ENCODE measurements at places on chromosomes 12 and 14. TPM values are rescaled to one million over a fixed set of nuclear protein-coding genes. Genes with fewer than 3 reads are reported as not detected.
A peak's percentile ranks its signal among the peaks of the same experiment; 100 is the strongest.

Gene CRIP1
- total RNA-seq = 246 TPM

Gene GON7
- 7.6 TPM for total RNA-seq

Gene ADAMTS20
- not detected for total RNA-seq

Gene ASB2
- total RNA-seq = 22.1 TPM

Gene SRP54
- total RNA-seq = 20.2 TPM

Gene CLEC4D
- not detected for total RNA-seq

Gene FITM1
- total RNA-seq = not detected

Gene EIF2S3B
- total RNA-seq = not detected

Gene ZDHHC22
- total RNA-seq = 0.14 TPM

DNA sequence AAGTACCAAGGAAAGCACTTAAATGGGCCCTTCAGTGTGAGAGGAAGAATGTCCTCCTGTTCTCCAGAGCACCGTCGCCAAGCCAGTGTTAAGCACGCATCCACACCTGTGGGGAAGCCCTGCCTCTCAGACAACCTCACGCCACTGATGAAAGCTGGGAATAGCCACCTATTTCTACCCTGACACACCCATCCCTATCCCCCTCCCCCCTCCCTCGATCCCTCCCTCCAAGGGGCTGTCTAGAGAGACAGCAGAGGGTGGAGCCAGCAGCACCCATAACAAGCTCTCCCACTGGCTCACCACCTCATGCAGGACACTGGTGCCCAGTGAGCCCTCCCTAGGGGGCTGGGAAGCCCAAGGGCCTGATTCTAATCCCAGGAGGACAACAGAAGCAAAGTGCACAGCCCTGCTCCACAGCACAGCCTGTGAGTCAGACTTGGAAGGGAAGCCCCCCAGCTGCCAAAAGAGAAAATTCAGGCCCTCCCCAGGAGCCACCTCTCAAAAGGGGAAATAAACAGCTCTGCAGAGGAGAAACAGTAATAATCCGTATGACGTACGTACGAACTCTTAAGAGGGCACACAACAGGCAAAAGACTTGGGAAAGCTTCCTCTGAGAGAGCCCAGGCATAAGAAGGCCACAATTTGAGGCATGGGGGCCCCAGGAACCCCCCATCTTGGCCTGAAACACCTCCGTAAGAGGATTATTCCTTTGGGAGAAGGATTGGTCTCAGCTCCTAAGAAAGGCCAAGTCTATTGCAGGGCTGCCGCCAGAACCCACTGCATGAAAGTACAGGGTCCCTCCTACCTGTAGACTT, 7.8 kb downstream of the PITPNM2 start:
- peak; percentile 61 for DNase-seq
- no peak overlapping the region for H3K4me3 ChIP-seq
- H3K27me3 ChIP-seq = no peaks in the 10 kb centered on the region
- H3K36me3 ChIP-seq = no peaks in the 10 kb centered on the region
- peaks cover 58% of the 10 kb centered on the region for H3K4me1 ChIP-seq

DNA sequence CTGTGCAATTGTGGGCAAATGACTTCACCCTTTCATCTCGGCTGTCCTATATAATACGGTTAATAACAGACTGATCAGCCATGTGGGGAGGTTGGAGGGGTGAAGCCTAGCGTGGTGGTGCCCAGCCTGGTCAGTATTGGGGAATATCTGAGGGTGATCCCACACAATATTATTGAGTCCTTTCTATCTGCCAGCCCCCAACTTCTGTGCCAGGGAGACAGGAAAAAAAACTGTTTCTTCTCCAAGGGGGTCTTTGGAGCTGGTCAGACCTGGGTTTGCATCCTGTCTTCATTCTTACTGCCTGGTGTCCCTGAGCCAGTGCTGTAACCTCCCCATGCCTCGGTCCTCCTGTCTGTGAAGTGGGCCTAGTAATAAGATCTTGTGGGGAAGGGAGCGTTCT, 6.5 kb downstream of the CYP46A1 start:
- H3K27me3 ChIP-seq = peaks cover 24% of the 10 kb centered on the region
- H3K27ac ChIP-seq = no peak overlapping the region
- H3K36me3 ChIP-seq = no peaks in the 10 kb centered on the region
- no peaks in the 10 kb centered on the region for H3K4me1 ChIP-seq

GRCh38 chr12:6193853-6194815, 6.1 kb upstream of the CD9 start:
- H3K36me3 ChIP-seq = no peaks in the 10 kb centered on the region
- H3K27me3 ChIP-seq = no peaks in the 10 kb centered on the region

GRCh38 chr14:64636980-64637429, 67.2 kb upstream of the PLEKHG3 start:
- H3K27me3 ChIP-seq = no peaks in the 10 kb centered on the region
- H3K4me3 ChIP-seq = no peak overlapping the region
- no peaks in the 10 kb centered on the region for H3K36me3 ChIP-seq
- H3K27ac ChIP-seq = peak overlapping the region; percentile 41

- no peak overlapping the region for H3K4me3 ChIP-seq
- H3K27me3 ChIP-seq = no peaks in the 10 kb centered on the region
- H3K36me3 ChIP-seq = no peaks in the 10 kb centered on the region
Observed at GRCh38 chr12:111756681-111757080, 10.1 kb upstream of the ALDH2 start.

DNA sequence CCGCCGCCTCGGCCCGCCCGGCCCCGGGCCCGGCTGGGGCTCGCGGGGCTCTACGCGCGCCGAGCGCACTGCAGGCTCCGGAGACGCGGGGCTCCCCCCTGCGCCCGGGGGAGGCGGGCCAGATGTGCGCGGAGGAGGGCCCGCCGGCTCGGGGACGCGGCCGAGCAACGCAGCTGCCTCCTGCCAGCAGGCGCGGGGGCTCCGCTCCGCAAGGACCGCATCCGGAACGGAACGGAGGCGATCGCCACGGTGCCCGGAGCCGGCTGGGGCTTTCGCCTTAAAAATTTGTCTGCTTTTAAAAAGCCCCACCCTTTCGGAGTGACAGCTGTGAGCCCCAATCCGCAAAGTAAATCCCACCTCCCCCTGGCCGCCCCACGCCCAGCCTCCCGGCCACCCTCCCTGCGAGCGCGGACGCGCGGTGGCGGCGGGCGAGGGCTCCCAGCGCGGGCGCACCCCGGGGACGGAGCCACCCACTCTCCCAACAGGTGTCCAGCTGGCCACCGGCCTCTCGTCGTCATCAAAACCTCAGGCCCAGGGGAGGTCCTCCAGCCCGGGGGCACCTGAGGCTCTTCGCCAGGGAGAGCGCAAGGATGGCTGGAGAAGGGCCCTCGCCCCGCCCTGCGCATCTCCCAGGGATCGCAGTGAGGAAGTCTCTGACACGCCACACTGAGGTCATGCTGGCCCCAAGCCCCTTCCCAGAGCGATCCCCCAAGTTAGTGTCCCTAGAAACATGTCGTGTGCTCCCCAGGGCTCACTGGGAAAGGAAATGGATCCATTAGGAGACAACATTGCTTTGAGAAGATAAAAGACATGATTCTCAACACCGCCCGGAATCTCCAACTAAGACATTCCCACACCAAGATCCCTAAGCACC, at the start of gene TMEM132D:
TMEM132D (minus strand) TSS at position 70 of the 874 bp plus-strand sequence.
- peaks cover 37% of the 10 kb centered on the region for H3K27me3 ChIP-seq
- no peaks in the 10 kb centered on the region for H3K4me1 ChIP-seq
- no peak within 1 kb of the TSS for H3K4me3 ChIP-seq
- no peak within 1 kb of the TSS for H3K27ac ChIP-seq
- no peaks in the 10 kb centered on the region for H3K36me3 ChIP-seq

DNA sequence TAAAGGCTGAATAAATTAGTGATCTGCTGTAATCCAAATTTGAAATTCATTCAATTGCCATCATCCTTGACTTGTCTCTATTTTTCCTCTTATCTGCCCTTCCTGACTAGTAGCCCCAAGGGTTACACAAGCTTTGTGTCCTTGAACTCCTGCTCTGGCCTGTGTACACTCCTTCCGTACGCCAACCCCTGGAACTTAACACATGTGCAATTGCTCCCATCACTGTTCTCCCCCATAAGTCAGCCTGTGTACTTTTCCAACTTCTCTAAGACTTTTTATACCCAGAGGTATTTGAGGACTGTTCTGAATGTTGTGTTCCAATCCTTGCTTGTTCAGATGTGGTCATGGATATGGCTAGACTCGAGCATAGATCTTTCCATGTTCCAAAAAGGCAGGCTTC, 171.1 kb upstream of the G2E3 start:
- H3K27ac ChIP-seq = no peak overlapping the region
- H3K4me3 ChIP-seq = no peak overlapping the region
- H3K36me3 ChIP-seq = no peaks in the 10 kb centered on the region
- no peak for DNase-seq
- no peaks in the 10 kb centered on the region for H3K4me1 ChIP-seq
- no peaks in the 10 kb centered on the region for H3K27me3 ChIP-seq

GRCh38 chr12:20044351-20044750, 324.0 kb upstream of the PDE3A start:
- no peaks in the 10 kb centered on the region for H3K27me3 ChIP-seq
- no peaks in the 10 kb centered on the region for H3K36me3 ChIP-seq
- no peaks in the 10 kb centered on the region for H3K4me1 ChIP-seq
- H3K27ac ChIP-seq = no peak overlapping the region
- DNase-seq = no peak

DNA sequence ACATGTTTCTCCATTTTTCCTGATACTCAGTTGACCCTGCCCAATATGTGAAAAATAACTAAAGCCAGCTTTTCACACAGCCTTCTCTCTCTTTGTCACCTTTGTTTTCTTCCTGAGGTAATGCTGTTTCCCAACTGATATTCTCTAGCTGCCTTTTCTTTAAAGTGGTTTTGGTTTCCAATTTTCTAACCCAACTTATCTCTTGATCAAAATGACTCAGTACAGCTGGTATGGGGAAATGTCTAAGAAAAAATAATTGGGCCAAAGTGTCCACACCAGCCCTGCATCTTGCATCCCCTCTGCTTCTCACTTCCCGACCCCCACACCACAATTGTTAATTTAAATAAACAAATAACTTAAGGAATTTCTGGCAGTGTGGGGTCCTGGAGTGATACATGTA, 193.8 kb downstream of the SYT1 start:
- no peak for DNase-seq
- H3K27ac ChIP-seq = no peak overlapping the region
- no peaks in the 10 kb centered on the region for H3K36me3 ChIP-seq
- no peaks in the 10 kb centered on the region for H3K4me1 ChIP-seq
- no peak overlapping the region for H3K4me3 ChIP-seq

GRCh38 chr12:40013847-40014246, 92.0 kb downstream of the SLC2A13 start:
- peaks cover 22% of the 10 kb centered on the region for H3K4me1 ChIP-seq
- H3K27ac ChIP-seq = peak overlapping the region; percentile 67
- no peaks in the 10 kb centered on the region for H3K36me3 ChIP-seq
- no peak overlapping the region for H3K4me3 ChIP-seq
- H3K27me3 ChIP-seq = no peaks in the 10 kb centered on the region
- DNase-seq = no peak

Measured in transverse colon (tissue), 4 donors.